ENCODE measurements at places on chromosomes 1 and 21. TPM values are rescaled to one million over a fixed set of nuclear protein-coding genes. Genes with fewer than 3 reads are reported as not detected.

The HCN3 gene
- 1.8 TPM for total RNA-seq

The TMEM81 gene
- 3.1 TPM for total RNA-seq

DNA sequence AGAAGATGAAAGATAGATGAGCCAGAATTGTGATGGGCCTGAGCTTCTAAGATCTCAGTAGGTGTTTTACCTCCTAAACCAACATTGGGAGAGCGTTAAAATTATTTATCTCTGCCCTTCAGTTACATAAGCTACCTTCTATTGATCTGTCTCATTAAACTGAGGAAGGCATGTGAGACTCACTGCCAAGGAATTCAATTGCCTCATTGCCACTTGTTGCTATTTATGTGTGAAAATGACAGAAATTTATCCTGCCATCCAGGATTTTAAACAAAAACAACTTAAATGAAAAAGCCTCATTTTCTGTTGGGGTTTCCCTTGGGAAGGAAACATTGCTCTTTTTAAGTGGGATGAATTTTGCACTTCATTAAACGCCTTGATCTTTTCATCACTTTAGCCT is 78.7 kb upstream of the RUNX1 start:
- H3K27ac ChIP-seq = no peak overlapping the region
- H3K4me3 ChIP-seq = no peak overlapping the region
- H3K4me1 ChIP-seq = no peaks in the 10 kb centered on the region

The SDF4 gene
- 140 TPM for total RNA-seq

The EPHA8 gene
- total RNA-seq = not detected

DNA sequence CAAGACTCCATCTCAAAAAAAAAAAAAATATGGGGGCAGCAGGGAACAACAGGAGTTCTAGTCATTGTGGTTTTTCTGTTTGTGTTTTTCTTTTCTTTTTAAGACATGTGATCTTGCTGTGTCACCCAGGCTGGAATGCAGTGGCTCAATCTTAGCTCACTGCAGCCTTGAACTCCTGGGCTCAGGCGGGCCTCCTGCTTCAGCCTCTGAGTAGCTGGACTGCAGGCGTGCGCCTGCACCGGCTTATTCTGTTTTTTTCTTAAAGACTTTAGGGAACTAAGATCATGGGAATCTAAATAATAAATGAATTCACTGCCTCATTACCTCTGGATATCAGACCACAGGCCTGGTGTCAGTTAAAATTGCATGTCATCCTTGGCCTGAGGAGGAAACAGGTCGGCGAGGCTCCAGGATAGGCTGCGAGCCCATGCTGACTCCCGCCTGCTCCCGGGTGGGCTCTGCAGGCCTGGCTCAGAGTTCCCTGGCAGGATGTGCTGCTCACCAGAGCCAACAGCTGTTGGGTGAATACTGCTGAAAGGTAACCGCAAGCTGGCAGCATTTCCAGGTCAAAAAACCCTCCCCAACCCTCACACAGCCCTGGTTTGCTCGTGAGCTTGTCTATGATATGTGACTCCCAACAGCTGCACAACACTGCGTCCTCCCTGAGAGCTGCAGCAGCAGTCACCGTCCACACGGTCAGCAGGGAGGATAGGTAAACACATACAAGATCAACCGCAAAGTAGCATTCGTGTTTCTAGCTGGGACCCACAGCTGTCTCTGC is 58.1 kb downstream of the SCCPDH start:
- H3K36me3 ChIP-seq = no peaks in the 10 kb centered on the region
- H3K27me3 ChIP-seq = no peaks in the 10 kb centered on the region
- no peak for DNase-seq
- no peak overlapping the region for H3K4me3 ChIP-seq

The FOXO6 gene
- 3.3 TPM for total RNA-seq

DNA sequence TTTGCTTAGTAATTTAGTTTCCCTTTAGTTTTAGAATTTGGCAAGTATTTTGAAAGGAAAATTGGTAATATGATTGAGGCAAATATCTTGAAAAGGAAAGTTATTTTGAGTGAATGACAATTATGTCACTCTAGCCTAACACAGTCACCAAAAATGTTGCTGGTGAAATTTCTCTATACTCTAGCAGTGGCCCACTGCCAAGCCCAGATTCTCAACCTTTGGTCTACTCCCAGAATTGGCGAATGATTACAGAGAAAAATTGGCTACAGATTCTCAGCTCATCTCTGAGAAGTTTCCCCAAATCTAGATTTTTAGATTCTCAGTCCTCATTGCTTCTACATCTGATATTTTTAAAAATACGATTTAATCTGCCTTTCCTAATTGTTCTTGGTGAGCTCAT is 84.9 kb downstream of the PIGK start:
- no peak for DNase-seq
- H3K27me3 ChIP-seq = no peaks in the 10 kb centered on the region
- H3K36me3 ChIP-seq = no peaks in the 10 kb centered on the region
- no peak overlapping the region for H3K27ac ChIP-seq
- no peak overlapping the region for H3K4me3 ChIP-seq

GRCh38 chr1:165352442-165353293 is 3.8 kb downstream of the LMX1A start:
- H3K4me3 ChIP-seq = no peak overlapping the region
- H3K27me3 ChIP-seq = no peaks in the 10 kb centered on the region
- no peak for DNase-seq
- no peak overlapping the region for H3K27ac ChIP-seq

DNA sequence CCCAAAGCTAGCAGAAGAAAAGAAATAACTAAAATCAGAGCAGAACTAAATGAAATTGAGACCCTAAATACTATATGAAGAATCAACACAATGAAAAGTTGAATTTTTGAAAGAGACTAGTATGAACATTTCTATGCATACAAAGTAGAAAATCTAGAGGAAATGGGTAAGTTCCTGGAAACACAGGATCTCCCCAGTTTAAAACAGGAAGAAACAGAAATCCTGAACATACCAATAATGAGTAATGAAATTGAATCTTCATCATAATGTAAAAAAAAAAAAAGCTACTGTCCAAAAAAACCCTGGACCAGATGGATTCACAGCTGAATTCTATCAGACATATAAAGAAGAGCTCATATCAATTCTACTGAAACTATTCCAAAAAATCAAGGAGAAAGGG is 233.5 kb downstream of the PLPP3 start:
- H3K36me3 ChIP-seq = no peaks in the 10 kb centered on the region
- H3K27ac ChIP-seq = no peak overlapping the region
- H3K4me3 ChIP-seq = no peak overlapping the region
- H3K4me1 ChIP-seq = no peaks in the 10 kb centered on the region

The NOS1AP gene
- 3.5 TPM for total RNA-seq

The NFASC gene
- total RNA-seq = 36.2 TPM

GRCh38 chr1:62436039-62436465 is 797 bp upstream of the USP1 start:
- no peaks in the 10 kb centered on the region for H3K36me3 ChIP-seq
- H3K4me1 ChIP-seq = no peaks in the 10 kb centered on the region
- H3K4me3 ChIP-seq = peak overlapping the region; percentile 96
- H3K27me3 ChIP-seq = no peaks in the 10 kb centered on the region

- peaks cover 2% of the 10 kb centered on the region for H3K4me1 ChIP-seq
- no peak for DNase-seq
- no peaks in the 10 kb centered on the region for H3K27me3 ChIP-seq
Observed at GRCh38 chr1:172826096-172826741, 167.3 kb downstream of the FASLG start.

The NCMAP gene
- total RNA-seq = 0.62 TPM

The TTLL7 gene
- total RNA-seq = 80.2 TPM

The OR10X1 gene
- total RNA-seq = not detected

DNA sequence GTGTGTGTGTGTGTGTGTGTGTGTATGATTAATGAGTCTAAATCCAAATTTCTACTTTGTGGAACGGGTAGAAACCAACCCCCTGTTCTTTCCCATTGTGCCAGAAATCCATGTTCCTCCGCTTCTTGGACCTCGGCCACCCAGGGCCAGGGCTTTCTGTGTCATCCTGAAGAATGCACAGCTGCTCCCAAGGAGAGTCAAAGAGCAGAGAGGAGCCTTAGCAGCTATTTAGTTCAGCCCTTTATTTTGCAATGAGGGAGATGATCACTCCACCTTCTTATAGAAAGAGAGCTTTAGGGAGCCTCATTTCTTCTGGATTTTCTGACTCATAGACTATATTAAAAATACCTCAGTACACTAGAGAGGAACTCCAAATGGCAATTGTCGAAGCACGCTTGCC is 489.3 kb upstream of the VAMP3 start:
- no peaks in the 10 kb centered on the region for H3K4me1 ChIP-seq
- H3K4me3 ChIP-seq = no peak overlapping the region
- H3K27ac ChIP-seq = no peak overlapping the region
- H3K36me3 ChIP-seq = no peaks in the 10 kb centered on the region

- H3K4me3 ChIP-seq = no peak overlapping the region
- H3K27ac ChIP-seq = no peak overlapping the region
- DNase-seq = no peak
- H3K36me3 ChIP-seq = no peaks in the 10 kb centered on the region
Observed at GRCh38 chr1:206558794-206559671, 51.7 kb downstream of the RASSF5 start.

DNA sequence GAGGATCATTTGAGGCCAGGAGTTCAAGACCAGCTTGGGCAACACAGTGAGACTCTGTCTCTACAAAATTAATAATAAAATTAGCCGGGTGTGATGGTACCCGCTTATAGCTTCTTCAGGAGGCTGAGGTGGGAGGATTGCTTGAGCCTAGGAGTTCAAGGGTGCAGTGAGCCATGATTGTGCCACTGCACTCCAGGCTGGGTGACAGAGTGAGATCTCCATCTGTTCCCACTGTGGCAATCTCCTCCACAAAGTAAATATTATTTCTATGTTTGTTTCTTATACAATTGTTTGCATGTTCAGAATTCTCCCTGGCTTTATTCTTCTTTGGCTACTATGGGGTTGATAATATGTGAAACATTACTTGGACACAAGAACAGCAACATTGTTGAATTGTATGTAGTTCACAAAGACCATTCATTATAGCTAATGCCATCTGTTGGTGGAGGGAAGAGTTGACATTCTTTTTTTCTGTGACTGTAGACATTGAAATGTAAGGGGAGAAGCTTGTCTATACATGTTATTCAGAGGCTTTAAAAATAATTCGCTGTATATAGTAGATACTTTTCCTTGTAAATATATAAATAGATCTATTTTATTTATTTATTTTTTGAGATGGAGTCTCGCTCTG is 47.8 kb upstream of the SRSF10 start:
- DNase-seq = no peak
- no peaks in the 10 kb centered on the region for H3K27me3 ChIP-seq

DNA sequence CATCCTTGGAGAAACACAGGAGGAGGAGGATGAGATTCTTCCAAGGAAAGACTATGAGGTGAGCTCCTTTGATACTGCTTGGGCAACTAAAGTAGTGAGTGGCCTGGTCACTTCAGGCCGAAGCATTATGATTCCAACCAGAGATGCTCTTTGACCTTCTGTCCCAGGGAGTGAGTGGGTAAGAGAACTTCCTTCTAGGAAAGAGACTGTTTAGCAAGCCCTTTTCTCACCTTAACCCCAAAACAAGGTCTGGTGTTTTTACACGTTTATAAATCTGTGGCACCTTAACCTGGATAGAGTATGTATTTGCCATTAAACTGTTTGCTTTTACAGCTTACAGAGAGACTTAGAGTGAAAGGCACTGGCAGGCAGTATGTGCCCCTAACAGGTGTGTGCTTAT is 1.1 kb downstream of the CLCN6 start:
- no peaks in the 10 kb centered on the region for H3K27me3 ChIP-seq
- H3K4me3 ChIP-seq = peak overlapping the region; percentile 4
- no peak for DNase-seq
- no peaks in the 10 kb centered on the region for H3K4me1 ChIP-seq
- H3K36me3 ChIP-seq = no peaks in the 10 kb centered on the region
- no peak overlapping the region for H3K27ac ChIP-seq

The ZMYND12 gene
- not detected for total RNA-seq

All from aorta (tissue), 5 donors.